ENCODE measurements at places on chromosomes 16 and 17.

- DNase-seq: no peak
Measured at GRCh38 chr17:7867881-7868329, 10.1 kb downstream of the CYB5D1 start.

DNA sequence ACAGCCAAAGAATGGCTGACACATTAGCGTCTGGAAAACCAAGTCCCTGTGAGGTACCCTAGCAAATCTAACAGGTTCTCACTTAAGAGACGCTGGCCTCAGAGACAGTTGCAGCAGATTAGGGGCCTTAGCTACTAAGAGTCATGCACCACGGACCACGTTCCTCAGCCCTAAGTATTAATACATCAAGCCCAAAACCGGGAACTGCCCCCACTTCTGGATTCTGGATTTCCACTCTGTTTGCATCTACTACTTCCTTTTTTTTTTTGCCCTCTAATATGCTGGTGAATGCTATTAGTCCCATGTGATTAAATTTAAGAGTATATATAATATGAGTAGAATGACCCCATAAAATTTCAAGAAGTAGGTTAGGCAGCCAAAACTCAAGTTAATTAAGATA is 775 bp upstream of the TERB1 start:
- DNase-seq: no peak

DNA sequence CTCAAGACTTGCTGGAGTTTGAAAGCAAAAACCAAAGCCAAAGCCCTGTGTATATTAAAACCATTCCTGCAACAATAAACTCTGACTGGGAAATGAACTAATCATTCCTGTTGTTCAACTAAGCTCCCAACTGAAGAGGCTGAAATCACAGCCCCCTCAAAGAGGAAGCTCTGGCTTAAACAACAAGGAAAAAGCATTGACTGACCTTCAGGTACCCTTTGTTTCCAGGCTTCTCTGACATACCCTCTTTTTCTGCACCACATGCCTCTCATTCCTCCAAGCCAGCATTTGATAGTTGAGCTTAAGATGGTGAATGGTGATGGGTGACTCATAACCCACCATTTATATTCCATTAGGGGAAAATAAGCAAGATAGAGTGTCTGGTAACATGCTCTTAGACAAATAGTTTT is 470.9 kb upstream of the SOX9 start:
- DNase-seq: no peak

GRCh38 chr17:6394055-6394606 is 40.8 kb downstream of the AIPL1 start:
- DNase-seq: no peak

DNA sequence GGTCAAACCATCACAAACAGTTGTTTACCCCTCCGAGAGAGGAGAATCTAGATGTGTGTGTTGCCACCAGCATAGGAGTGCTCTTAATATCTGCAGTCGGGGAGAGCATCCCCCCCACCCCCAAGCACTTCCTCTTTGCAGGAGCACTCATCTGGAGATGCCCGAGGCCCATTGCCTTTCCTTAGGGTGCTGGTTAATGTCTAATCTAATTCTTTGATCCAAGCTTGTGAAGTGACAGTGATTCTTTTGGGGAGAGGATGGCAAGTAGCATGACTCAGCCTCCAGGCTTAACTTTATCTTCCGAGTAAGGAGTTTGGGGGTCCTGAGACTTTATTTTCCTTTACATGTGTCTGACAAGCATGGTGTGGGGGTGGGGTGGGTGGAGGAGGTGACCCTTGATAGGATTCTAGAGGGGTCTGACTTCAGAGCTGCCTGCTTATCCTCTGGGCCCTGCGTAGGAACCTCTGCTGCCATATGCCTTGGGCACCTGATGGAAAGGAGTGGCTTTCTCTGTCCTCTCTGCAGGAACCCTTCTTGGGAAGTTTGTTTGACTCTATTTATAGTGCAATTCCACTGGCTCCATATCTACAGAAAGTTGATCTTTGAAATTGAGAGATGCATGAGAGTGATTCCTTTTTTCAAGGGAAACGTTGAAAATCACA is 207.1 kb downstream of the SPECC1 start:
- DNase-seq: no peak

DNA sequence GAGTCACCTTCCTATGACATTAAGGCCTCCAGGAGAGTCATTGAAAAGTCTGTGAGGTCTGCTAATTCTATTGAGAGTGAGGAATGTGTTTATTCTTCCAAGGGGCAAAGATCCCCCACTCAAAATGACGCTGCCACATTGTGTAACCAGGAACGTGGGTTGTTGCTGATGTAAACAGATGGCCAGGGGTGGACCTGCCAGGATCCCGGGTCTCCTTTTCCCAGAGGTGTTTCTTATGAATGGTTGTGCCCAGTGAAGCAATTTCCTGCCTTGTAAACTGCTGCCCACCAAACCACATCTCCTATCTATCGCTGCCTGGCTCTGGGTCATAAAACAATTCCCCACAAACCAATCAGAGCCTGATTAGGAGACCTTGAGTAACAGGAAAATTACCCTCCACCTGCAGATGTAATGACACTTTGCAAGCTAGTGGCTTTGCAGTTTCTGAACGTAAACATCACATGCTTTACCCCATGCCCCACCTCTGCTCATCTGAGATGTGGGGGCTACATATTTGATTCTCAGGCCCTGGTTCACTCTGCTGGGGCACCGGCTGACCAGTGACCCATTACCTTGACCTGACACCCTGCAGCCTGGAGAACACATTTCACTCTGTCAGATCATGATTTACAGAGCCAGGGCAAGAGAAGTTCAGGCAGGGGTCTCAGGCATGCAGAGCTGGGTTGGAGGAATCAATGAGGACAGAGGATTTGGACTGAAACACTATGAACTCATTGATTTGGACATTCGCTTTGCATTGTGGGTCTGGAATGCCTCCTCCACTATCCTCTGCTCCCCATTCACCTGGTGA is 33.1 kb upstream of the DDX52 start:
- peak; percentile 74 for DNase-seq

- DNase-seq: no peak
Measured at GRCh38 chr17:13268791-13269595, 251.2 kb upstream of the ELAC2 start.

DNA sequence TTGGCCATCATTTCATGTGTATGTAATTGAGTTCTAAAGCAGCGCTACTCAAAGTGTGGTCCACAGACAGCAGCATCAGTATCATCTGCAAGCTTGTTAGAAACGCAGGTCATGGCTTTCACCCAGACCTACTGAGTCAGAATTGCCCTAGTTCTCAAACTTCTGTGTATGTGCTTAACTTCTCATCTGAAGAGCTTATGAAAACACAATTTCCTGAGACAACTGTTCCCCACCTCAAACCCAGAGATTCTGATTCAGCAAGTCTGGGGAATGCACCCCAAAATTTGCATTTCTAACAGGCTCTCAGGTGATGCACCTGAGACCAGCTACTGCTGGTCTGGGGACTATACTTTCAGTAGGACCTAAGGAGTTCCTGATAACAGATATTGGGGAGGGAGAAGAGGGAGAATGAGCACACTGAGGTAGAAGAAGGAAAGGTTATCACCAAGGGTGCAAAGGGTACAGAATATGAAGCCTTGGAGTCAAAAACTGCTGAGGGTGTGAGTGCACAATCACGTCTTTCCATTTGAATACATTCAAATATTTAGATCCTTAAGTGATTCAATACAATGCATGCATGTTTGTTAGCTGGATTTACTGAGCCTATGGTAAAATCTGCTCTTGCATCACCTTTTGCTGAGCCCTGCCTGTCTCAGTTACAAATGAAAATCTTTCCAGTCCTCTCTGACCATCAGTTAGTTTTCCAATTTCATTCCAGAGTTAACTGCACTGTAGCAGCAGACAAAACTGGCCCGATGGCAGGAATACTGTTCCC is 29.2 kb upstream of the SKAP1 start:
- no peak for DNase-seq

GRCh38 chr16:70018254-70018653 is 67.1 kb downstream of the CLEC18A start:
- DNase-seq: no peak

DNA sequence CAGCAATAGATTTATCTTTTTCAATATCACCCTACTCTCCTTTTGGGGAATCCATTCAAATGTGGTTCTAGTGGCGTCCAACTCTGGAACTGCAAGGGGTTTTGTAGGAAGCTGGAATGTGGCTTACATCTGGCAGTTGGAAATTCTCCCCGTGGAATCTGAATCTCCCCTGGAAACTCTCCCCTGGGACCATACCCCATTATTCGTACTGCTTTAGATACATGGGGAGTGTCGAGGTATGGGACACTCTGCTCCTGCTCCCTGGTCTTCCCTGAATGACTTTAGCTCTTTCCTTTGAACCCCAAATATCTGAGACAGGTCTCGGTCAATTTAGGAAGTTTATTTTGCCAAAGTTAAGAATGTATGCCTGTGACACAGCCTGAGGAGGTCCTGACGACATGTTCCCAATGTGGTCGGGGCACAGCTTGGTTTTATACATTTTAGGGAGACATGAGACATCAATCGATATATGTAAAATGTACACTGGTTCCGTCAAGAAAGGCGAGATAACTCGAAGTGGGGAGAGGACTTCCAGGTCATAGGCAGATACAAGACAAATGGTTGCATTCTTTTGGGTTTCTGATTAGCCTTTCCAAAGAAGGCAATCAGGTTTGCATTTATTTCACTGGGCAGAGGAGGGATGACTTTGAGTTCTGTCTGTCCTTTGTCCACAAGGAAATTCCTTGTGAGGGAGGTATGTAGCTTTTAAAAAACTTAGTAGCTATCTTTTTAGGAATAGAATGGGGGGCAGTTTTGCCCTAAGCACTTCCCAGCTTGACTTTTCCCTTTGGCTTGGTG is 89.1 kb upstream of the CORO6 start:
- DNase-seq: no peak

DNA sequence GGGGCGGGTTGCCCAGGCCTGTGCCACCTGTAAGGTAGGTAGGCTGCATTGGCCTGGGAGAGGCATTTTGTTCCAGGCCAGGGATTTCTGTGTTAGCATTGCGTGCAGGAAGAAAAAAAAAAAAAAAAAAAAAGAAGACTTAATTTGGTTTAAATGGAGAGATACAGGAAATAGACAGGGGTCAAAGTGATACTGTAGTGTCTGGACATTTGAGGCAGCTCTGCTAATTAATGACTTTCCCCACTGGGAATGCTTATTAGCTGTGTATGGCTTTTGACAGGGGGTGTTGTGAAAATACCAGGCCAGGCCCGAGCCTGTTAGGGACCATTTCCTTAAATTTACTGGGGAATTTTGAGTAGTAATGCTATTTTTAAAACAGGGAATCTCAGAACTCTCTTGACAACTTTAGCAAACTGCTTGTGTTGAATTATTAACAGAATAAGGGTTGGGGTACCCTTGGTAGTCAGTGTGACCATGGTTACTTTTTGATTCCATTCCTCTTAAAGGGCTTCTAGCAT is 1.0 kb downstream of the MAP2K4 start:
- no peak for DNase-seq

GRCh38 chr17:54937018-54937417 is 31.4 kb downstream of the COX11 start:
- no peak for DNase-seq

DNA sequence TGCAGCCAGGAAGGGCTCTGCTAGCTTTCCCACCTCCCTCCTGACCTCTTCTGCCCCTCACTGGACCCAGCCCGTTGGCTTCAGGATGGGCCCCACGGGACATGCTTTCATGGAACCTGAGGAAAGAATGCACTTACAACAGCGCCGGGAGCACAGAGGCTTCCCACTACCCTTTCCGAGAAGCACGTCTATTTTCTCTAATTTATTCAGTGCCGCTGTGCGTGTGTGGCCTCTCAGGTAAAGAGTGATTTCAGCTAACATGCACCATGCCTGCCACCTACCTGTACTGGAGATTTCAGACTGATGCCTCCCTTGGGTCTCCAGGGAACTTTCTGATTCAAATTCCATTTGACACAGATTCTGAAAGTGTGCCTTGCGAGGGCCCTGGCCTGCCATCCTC is 140.1 kb downstream of the CYLD start:
- DNase-seq: no peak

- no peak for DNase-seq
Measured at GRCh38 chr16:82741073-82741615, 114.4 kb downstream of the CDH13 start.

DNA sequence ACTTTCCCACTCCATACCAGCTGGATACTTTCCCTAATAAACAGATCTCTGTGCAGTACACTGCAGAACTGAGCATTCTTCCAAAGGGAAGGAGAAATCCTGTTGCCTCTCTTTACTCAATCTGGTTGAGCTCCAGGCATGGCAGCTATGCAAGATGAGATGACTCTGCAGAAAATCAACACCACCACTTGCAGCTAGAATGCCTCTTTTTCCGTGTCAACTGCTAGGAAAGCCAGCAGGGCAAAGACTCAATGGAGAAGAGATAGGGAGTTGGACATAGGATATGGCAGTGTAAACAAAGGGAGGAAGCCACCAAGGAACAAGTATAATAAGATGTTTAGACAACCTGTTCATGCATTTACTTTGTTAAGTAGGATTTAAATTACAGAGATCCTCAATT is 40.4 kb upstream of the CORO6 start:
- no peak for DNase-seq

DNA sequence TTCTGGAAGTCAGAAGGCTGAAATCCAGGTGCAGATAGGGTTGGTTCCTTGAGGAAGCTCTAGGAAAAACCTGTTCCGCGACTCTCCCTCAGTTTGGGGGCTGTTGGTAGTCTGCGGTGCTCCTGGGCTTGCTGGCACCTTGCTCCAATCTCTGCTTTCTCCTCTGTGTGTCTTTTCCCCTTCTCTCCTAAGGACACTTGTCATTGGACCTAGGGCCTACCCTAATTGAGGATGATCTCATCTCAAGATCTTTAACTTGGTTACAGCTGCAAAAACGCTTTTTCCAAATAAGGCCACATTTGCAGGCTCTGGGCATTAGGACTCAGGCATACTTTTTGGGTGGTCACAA is 12.9 kb upstream of the CACNG4 start:
- no peak for DNase-seq

Data from nephron progenitor cell (in vitro differentiated cells).